Urothelium cell line (cell line): ENCODE measurements at places on chromosomes 6 and 20.

DNA sequence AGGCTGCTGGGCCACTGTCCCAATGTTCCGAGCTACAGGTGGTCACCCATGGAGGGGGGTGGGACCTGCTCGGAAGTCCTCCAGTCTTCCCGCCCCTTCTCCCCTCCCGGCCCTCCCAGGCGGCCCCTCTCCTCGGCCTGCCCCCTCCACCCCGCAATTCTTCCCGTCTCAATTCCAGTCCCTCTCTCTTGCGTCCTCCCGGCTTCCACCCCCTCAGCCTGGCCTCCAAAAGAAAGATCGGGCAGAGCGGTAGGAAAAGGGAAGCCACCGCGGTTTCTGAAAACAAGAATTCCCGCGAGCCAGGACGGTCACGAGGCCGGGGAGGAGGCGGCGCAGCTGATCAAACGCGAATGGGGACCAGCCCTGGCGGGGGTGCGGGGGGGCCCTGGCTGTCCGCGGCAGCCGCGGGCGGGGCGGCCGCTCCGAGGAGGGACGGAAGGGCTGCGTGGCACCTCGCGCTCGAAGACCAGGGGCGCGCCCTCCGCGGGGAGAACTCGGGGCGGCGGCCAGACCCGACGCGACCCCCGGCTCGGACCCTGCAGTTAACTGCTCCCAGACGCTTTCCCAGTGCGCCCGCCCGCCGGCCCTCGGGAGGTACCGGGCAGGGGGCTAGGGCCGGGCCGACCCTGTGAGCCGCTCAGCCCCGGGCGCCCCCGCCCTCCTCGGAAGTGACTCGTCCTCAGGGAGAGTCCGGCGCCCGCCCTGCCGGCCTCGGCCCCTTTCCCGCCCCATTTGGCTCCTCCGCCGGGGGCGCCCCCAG, 1.0 kb downstream of the PXDC1 start:
- peak; percentile 73 for DNase-seq

- DNase-seq = no peak
These were observed 6.0 kb downstream of the SYTL3 start for GRCh38 chr6:158655569-158656450.

GRCh38 chr6:100230953-100231316, 233.8 kb downstream of the SIM1 start:
- DNase-seq = no peak

GRCh38 chr6:15614277-15614676, 48.6 kb downstream of the DTNBP1 start:
- no peak for DNase-seq

DNA sequence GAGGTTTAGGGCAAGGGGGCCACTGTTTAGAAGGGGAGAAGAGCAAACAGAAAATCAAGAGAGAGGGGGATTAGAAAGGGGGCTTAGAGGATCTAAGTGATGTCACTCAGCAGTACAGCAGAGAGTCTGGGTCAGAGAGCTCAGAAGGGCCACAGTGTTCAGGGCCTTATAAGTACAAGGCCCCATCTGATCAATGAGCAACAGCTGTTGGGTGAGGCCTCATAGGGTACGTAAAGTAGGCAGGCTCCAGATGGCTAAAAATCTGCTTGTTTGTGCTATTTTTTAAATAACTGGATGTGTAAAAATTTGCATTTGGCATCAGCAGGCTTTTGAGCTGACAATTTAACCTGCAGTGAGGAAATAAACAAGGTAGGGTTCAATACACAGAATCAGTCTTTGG, 149.8 kb downstream of the SH3BGRL2 start:
- no peak for DNase-seq
